Activated CD4-positive, alpha-beta T cell treated with anti-CD3 and anti-CD28 coated beads, Interleukin-2, Interleukin-4, amounts not matched to agents 100 ng/mL and 50 ng/mL, durations not matched to agents 16 hours and 8 hours (primary cell): ENCODE measurements at places on chromosomes 11 and 22.

DNA sequence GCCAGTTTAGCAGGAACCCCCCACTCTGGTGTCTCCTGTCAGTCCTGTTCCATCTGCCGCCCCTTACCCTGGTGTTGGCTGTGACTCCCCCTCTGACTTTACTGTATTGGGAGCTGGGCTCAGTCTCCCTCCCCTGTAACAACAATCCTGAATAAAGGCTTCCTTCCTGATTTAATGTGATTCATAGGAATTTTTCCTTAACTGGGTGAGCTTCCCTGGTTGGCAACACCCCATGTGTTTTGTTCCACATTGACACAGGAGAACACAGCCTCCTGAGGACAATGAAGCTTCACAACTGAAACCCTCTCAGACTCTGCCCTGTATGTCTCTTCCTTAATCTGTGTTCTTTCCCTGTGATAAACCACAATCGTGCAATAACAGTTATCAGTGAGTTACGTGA, 8.4 kb downstream of the APOL4 start:
- no peak for DNase-seq

DNA sequence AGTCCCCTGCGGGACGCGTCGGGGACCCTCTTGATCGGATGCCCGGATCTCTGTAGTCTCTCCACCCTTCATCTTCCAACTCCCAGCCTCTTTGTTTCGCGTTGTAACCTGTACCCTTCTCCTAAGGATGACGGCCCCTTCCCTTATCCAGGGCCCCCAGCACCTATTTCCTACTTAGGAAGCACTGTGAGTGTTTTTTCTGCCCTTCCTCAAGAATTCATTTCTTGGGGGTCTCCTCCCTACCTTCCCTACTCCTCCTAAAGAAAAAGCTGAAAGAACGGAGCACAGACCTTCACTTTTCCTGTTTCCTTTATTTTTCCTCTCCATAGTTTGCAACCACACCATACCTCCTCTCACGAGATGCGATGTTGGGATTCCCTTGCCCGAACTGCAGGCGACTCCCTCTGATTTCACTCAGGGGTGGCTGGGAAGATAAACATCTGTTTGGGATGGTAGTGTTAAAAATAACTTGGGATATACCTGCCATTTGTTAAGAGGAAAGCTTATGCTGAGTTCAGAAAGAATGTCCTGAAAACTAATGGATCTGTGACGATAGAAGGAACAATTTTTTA, 593 bp downstream of the FAM118B start:
- DNase-seq: no peak

GRCh38 chr22:50115693-50116092, 25.9 kb downstream of the MOV10L1 start:
- no peak for DNase-seq

DNA sequence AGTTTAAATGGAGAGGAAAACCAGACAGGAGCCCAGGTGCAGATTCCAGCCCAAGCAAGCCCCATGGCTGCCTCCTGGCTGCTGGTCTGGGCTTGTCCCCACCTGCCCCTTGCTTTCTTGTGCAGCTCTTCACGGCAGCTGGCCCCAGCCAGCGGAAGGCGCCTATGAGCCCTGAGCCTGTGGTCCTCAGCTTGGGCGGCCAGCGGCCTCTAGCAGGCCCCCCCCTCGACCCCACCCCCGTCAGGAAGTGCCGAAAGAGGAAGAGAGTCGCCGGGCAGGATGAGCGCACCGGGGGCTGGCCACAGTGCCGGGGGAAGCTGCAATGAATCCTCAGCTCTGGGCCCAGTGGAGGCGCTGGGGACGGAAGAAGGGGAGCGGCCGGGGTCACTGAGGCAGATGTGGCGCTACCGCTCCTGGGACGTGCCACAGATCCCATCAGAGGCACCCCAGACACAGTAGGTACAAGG, 2.1 kb upstream of the DGKZ start:
- DNase-seq: no peak

DNA sequence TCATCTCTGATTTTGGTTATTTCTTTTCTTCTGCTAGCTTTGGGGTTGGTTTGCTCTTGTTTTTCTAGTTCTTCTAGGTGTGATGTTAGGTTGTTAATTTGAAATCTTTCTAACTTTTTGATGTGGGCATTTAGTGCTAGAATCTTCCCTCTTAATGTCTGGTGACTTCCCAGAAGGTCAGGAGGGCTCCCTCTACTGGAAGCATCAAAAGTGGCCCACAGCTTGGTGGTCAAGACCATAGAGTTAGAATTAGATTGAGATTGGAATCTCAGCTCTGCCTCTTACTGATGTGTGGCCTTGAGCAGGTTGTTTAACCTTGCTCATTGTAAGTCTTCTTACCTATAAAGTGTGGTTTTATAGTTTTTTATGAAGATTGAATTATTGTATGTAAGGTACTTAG, 99.3 kb downstream of the FDX1 start:
- peak; percentile 12 for DNase-seq

GRCh38 chr11:44329472-44330230, 19.7 kb upstream of the ALX4 start:
- DNase-seq: no peak

DNA sequence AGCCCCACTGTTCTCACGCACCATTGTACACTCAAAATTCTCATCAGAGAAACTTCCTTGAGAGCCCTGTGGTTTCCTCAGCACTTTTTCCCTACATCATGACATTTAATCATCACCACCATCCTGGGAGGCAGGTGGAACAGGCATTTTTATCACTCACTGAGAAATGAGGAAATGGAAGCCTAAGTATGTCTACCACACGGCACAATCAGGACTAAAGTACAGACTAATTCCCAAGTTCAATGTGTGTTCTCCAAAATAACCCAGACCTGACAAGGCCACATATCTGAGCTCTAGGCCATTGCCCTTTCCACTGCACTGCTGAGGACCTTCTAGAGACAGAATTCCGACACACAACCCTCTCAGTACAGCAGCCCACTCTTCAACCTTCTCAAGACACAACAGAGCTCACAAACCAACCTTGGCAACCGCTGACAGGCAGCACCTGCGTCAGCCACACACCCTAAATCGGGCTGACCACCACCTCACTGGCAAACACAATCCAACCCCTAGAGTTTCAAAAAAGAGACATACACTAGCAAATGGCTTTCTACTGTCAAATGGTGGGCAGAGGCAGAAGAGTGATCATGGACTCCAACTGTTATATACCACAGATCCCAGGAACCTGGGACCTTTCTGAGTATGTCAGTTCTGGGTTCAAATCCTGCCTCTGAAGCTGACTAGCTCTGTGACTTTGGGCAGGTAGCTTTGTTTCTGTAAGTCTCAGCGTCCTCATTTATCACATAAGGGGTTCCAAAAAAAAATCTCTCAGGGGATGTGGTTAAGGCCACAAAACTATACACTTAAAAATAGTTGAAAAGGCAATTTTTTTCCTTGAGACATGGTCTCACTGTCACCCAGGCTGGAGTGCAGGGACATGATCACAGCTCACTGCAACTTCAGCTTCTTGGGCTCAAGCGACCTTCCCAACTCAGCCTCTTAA, 16.3 kb downstream of the SMCO4 start:
- no peak for DNase-seq

DNA sequence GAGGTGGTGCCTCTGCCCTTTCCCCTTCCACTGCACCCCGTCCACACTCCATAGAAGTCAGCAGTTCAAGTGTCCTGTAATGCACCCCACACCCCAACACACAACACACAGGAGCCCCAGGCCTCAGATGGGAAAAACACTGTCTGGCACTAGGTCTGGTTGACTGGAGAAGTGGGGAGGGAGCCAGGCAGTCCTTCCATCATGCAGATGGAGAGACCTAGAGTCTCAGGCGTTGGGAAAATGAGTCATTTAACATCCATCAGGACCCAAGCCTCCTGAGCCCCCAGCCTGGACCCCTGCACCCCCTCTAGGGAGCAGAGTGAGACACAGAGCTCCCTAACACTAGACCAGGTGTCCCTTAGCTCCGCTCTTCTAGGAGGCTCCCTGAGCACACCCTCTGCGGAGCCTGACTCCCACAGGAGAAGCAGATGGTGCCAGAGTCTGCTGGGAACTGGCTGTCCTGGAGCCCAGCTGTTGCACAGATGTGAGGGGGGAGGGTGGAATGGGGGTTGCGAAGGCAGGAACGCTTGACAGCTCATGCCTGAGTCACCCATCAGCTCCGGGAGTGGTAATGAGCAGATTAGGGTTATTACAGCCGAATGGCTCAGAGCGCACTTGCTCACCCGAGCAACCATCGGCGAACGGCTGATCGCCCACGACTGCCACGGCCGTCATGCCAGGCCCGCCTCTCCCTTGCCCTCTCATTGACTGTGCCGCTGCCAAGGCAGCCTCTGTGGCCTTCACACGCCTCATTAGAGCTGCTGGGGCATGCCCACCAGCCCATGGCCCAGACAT, 22.1 kb upstream of the SYT7 start:
- no peak for DNase-seq

DNA sequence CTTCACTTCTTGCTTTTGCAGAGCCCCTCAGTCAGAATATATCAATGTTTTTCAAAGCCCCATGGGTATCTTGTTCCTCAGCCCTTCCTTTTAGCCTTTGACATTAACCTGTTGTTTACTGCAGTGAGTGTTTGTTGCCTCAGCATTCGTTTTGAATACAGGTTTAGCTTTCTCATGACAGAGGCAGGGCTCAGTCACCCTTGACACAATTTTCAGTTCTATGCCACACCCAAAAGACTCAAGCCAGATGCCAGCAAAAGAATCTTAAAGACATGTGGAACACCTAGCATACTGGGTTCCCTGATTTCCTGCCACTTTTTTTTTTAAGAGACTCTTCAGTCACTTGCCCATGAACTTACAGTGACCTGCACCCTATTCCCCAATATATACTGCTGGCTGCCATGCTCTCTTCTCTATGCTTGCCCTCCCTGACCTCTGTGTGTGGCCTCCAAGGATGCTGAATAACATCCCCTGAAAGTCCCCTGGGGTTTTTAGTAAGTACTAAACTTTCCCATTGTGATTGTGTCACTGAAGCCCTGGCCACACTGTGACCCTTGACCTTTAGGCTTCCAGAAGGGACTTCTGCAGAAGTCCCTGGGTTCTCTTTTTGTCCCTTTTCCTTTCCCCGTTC, 1225.5 kb downstream of the TBC1D22A start:
- DNase-seq: no peak

DNA sequence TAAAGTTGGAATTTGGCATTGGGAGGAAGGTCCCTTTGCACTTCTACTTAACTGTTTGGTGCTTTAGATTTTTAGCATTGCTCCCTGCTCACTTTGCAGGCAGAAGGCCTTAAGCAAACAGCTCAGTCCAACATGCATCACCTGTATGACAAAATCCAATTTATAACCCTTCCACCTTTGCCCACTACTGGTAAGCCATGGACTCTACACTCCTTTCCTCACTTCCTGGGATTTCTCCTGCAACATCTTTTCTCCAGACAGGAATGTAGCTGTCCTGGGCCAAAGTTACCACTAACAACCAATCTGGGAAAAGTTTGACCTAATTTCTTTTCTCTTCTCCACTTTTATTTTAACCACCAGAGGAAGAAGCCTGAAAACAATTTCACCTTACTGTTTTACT, 1.8 kb upstream of the OR2D2 start:
- DNase-seq: no peak

DNA sequence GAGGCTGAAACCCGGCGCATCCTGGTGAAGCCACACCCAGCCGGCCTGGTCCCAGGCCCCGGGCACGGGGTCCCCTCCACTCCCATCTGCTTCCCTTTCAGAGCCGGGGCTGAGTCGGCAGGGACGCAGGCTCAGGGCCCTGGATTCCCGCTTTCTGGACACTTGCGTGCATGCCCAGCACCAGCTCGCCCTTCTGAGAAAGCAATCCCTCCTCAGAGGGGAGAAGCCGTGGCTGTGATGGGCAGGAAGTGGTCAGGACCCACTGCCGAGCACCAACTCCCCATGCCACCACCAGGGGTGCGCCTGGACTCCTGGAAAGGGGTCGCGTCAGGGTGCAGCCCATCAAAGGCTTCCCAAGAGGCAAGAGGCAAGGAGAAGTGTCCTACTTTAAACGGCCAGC, 15.1 kb downstream of the CDKN1C start:
- no peak for DNase-seq

- no peak for DNase-seq
Observed at GRCh38 chr11:67098799-67099429, 20.1 kb upstream of the KDM2A start.

- no peak for DNase-seq
Observed at GRCh38 chr11:130208241-130209127, 48.9 kb downstream of the ST14 start.

- DNase-seq: no peak
Observed at GRCh38 chr22:49237279-49237678, 590.4 kb downstream of the BRD1 start.

DNA sequence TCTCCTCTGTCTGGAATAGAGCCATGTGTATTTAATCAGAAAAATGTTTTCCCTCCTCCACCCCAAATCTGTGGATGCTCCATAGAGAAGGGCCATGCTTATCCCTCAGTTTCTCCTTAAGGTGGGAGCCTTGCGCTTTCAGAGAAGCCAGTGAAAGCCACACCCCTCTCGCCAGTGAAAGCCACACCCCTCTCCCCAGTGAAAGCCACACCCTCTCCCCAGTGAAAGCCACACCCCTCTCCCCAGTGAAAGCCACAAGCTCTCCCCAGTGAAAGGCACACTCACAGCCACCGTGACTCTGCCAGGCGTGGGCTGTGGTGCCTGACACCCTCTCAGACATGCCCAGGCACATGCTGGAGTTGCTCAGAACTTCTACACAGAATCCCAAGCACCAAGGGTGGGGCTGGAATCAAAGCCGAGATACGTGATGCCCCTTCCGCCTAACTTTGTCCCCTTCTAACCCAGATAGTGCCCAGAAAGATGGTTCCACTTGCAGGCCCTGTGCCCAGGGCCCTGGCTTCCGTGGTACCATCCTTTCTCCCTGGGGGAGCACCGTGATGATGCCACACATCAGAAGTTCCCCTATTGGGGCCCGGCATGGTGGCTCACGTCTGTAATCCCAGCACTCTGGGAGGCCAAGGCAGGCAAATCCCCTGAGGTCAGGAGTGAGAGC, 16.5 kb upstream of the PRR5 start:
- peak; percentile 89 for DNase-seq

GRCh38 chr11:73750228-73750627, 10.6 kb downstream of the RAB6A start:
- DNase-seq: no peak

DNA sequence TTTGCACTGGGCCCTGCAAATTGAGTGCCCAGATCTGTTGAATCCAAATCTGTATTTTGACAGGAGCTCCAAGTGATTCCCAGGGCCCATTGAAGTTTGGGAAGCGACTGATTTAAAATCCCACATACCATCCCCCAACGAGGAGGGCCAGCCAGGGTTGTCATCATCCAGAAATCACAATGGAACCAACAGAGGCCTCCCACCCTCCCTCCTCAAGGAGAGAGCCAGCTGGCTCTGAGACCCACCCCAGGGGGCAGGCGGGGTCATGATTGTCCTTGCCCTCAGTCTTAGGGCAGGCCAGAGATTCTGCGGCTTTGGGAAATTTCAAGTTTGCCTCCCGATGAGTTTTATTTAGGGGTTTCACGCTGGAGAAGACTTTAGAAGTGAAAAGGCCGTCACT, 358.2 kb downstream of the MN1 start:
- DNase-seq: no peak

DNA sequence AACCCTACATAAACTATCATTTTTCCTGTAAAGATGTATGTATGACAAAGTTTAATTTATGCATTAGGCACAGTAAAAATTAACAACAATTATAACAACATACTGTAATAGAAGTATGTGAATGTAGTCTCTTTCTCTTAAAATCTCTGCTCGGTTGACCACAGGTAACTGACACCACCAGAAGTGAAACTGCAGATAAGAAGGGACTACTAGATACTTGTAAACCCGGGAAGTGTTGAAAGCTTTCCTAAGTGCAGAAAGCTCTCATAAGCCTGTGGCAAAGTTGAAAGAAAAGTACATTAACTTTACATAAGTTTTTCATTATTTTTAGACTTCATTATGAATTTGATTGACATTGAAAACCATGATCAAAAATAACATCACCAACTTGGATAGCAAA, 1173.3 kb downstream of the LRRC4C start:
- no peak for DNase-seq
